Activated CD8-positive, alpha-beta memory T cell treated with anti-CD3 and anti-CD28 coated beads for 1 hour (primary cell): ENCODE measurements at places on chromosomes 6 and 20.

GRCh38 chr20:54113566-54113965 lies 43.2 kb upstream of the BCAS1 start:
- no peak for DNase-seq

- no peak for DNase-seq
Observed at GRCh38 chr20:21511850-21512633, 1.8 kb downstream of the NKX2-2 start.

DNA sequence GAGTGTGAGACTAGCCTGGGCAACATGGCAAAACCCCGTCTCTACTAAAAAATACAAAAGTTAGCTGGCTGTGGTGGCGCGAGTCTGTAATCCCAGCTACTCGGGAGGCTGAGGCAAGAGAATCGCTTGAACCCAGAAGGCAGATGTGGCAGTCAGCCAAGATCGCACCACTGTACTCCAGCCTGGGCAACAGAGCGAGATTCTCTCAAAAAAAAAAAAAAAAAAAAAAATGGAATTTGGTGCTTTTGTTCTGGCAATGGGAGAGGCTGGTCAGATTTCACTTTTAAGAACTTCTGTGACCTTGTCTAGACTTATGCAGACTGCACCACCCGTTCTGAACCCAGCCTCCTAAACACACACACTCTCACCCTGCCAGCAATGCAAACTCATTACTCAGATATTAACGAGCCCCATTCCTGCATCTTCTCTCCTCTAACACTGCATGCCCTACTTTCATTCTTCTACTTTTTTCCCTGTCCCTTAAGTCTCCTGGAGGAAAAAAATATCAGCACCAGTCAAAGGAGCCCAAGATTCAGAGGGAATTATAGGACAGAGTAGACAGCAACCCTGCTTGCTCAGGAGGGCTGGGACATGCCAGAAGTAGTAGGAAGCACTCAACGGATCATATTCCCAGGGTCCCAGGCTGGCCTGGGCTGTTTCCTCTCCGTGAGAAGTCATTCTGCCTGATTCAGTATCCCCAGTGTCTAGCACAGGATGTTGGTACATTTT lies 4.4 kb downstream of the MOCS1 start:
- DNase-seq: no peak

DNA sequence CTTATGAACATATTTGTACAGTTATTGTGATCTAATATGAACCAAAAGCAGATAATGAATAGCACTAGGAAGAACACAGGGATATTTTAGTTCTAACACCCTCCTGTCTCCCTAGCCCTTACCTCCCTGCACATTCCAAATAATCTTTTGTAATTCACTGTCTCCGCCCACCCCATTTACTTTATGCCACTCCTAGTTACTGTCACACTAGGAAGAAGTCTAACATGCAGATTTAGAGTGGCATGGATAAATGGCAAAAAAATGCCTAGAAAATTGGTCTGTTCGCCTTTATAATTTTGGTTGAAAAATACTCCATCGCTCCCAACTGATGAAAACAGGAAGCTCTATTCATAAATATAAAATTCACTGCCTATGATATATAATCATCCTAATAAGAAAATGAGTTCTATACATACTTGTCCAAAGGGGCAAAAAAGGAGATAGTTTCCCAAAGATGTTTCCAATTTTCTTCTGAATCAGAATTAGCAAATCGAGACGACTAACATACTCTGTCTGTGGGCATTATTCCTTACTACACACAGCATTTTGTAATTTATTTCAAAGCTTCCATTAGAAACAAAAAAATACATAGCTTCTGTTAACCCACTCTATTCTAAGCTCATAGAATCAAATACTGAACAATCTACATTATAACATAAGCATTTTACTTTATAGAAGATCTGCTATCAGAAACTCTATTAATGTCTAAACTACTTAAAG lies 1.3 kb upstream of the RUNX2 start:
- no peak for DNase-seq

DNA sequence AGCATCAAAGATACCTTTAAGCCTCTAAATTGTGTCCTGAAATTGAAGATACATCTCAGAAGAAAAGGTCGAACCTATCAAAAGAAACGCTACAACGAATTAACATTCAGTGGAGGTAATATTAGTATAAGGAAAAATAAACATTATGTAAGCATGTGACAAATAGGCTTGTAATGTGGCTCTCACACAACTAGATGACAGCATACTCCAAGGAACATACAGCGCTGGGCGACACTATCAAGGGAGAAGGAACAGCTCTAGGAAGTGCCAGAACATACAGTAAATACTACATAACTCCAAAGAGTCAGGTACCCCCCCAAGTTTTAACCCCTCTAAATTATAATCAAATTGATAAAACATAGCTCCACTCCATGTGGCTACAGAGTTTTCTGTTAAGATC lies 103.5 kb downstream of the LAMP5 start:
- DNase-seq: no peak

DNA sequence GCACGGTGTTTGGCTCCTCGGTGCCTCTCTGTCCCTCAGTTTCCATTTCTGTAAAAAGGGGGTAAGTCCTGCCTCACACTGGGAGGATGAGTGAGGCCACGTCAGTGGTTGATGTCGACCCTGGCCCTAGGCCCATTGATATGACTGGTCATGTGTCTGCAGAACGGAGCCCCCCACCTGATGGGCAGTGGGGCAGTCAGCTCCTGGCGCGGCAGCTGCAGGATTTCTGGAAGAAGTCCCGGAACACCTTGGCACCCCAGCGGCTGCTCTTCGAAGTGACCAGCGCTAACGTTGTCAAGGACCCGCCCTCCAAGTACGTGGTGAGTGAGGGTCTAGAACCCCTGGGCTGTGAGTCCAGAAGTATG lies 1.2 kb downstream of the SNX21 start:
- DNase-seq: no peak

GRCh38 chr20:31508517-31509244 lies 5.6 kb upstream of the HM13 start:
- DNase-seq: no peak

DNA sequence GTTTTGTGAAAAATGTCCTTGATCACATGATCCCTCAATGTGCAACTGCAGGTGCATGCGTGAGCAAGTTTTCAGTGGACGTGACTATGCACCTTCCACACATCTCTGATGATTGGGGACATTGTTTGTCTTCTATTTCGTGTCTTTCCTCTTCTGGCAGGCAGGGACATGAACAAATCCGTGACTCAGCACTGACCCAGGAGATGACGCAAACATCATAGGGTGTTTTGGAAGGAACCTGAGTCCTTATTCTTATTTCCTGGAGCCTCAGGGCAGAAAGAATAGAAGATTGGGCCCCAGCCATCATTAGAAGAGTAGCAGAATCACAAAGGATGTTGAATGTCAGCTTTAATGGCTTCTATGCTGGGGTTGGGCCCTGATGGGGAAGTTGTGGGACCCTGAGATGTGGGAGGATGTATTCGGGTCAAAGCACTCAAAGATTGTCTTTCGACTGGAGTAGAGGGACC lies 11.9 kb upstream of the SIRPD start:
- DNase-seq: no peak

DNA sequence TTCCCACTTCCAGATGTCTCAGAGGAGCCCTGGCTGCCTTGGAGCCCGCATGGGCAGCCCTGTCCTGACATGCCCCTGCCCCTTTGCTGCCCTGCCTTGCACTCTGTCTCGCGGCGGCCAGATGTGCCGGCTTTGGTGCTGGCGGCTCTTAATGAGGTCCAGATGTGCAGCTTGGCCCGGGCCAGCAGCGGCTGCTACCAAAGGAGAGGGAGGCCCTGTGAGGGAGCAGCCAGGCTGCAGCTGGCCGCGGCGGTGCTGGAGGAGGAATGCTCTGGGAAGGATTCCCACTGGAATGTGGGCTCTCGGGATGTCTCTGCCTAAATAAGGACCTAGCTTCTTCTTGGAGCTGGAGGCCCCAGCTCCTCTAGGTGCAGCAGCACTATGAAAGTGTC lies 72.4 kb downstream of the FGD2 start:
- no peak for DNase-seq

GRCh38 chr20:47141941-47142773 lies 214.3 kb downstream of the ZMYND8 start:
- DNase-seq: no peak

- no peak for DNase-seq
Observed at GRCh38 chr6:108541843-108542759, 18.6 kb upstream of the FOXO3 start.

DNA sequence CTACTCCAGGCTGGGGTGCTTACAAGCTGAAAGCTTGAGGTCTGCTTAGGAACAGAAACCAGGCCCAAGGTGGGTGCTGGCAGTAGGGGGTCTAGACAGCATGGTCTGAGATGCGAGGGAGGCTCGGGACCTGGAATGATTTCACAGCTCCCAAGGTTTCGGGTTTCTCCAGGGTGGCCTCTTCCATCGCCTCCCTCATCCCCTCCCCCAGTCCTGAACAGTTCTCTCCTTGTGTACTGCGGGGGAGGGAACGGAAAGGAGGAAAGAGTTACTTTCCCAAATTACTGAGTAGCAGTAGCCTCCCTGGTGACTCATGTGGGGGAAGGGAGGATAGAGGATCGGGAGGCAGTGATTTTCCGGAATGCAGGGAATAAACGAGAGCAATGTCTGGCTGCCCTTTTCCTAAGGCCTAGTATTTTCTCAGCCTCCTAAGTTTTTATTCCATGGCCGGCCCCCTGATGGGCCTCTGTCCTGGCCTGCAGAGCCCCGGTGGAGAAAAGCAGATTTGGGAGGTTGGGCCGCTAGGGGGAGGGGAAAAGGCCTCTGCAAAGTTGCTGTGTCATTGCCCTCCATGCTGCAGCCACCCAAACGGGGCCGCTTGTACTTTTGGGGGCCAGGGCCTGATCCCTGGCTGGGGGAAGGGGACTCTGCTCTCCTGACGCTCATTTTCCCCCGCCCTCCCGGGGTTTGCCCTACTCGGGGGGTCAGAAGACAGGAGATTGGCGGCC lies 1.5 kb downstream of the BRD2 start:
- DNase-seq: peak; percentile 51

- DNase-seq: no peak
Observed at GRCh38 chr6:40036186-40036585, 101.9 kb upstream of the MOCS1 start.

GRCh38 chr20:13723011-13723410 lies 61.7 kb downstream of the ESF1 start:
- no peak for DNase-seq

GRCh38 chr6:19860235-19860877 lies 23.2 kb downstream of the ID4 start:
- no peak for DNase-seq

GRCh38 chr6:167053895-167054530 lies 54.8 kb downstream of the CEP43 start:
- no peak for DNase-seq

DNA sequence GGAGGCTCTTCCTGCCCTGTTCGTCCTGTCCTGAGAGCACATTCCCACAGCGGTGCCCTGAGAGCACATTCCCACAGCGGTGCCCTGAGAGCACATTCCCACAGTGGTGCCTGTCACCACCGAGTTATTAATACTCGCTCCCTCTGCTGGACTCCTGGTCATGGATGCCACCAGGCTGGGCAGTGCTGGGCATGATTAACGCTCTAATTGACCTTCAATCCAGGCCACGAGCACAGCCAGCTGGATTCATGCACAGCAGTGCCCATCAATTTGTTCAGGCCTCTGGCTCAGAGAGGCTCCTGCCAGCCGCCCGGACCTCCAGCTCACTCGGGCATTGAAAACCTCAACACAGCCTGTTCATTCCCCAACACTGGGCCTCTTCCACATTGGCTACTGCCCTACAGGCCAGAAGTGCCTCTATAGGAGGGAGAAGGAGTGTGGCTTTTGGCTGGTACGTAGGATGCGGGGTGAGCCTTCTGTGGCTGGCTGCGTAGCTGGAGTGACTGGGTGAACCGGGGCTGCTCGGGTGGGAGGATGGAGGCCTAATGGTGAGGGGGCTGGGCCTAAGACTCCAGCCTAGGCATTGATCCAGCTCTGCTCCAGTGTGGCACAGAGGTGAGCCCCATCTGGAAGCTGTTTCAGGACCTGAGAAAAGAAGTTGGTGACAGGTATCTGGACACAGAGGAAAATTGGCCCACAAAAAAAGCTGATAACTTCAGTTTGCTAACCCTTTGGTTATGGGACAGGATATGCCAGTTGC lies 9.3 kb downstream of the IP6K3 start:
- no peak for DNase-seq

DNA sequence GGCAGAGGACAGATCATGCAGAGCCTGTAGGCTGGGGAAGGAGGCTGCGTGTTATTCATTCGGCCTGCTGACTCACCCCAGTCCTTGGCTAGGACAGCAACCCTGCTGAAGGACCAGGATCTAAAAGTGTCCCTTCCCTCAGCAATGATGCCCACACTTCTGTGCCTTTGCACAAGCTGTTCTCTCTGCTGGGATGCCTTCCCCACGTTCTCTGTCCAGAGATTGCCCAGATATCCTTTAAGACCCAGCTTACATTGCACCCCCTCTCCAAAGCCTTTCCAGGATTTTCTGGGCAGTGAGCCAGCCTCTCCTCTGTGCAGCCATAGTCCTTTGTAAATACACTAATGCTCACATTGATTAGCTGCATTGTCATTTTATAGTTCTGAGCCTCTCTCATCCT lies 99.3 kb upstream of the CHD6 start:
- no peak for DNase-seq

DNA sequence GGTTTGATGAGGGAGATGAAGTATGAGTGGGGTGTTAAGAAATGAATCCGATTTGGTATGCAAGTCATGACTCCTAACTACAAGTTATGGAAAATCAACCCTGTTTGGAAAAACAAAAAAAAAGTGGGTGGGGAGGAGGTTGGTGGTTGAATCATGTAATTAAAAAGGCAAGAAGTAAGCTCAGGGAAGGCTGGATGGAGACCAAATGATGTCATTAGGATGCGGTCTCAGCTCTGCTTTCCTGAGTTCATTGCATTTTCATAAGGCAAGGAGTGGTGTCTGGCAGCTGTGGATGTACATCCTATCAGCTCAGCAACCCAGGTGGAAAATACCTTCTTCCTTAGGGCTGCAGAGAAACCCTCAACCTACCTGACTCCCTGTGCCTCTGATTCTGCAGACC lies 60.4 kb upstream of the AKAP12 start:
- DNase-seq: no peak

DNA sequence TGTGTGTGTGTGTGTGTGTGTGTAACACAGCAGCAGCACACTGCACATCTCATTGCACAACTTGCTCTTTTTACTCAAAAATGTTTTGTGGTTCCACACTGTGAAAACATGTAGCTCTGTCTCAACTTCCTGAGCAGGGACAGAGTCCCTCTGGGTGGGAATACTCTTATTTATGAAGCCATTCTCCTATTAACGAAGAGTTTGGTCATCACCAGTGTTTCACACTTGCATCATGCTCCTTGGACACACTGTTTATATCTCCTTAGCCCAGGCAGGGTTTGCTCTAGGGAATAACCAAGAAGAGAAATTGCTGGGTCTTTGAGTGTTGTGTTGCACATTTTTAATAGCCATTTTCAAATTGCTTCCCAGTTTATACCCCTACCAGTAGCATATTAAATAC lies 53.6 kb downstream of the ZNF831 start:
- DNase-seq: no peak

DNA sequence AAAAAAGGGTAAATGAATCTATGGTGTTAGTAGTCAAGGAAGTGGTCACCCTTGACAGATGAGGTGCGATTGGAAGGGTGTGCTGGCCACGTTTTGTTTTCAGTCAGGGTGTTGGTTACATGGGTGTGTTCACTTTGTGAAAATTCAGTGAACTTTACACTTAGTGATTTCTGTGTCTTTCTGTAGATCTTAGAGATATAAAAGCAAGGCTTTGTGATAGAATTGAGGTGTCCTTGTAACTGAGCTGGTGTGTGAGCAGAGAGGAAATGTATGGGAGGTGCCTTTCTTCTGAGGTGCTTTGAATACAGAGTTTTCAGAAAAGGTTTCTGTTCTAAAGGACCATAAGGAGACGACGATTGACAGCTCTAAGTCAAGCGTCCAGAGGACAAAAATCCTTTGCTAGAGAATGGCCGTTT lies 90.5 kb downstream of the SAMD3 start:
- peak; percentile 5 for DNase-seq
